ENCODE measurements at places on chromosomes 1 and 21.

DNA sequence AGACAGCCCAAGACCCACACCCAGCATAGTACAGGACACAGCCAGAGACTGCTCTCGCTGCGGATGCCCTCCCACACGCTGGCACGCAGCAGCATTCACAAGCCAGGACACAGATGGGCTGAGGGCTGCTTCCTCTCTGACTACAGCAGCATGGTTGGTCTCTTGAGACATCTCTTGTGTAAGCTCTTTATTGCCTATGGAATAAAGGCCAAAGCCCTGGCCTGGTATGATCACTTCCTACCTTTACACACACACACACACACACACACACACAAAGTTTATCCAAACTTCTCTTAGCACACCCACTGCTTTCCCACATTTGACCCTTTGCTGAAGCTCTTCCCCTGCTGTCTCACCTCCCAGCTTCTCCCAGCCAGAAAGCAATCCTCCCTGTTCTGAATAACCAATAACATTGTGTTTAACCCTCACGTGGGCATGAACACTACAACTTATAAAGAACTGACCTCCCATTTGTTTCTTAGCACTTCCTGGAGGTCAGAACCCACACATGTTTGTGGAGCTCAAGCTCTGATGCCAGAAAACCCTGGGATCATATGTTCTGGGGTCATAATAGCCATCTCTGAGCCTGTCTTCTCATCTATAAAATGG, 1.2 kb upstream of the LUZP1 start:
- peaks cover 31% of the 10 kb centered on the region for H3K4me1 ChIP-seq
- H3K36me3 ChIP-seq: no peaks in the 10 kb centered on the region
- peaks cover 7% of the 10 kb centered on the region for H3K27me3 ChIP-seq
- H3K27ac ChIP-seq: no peak overlapping the region

DNA sequence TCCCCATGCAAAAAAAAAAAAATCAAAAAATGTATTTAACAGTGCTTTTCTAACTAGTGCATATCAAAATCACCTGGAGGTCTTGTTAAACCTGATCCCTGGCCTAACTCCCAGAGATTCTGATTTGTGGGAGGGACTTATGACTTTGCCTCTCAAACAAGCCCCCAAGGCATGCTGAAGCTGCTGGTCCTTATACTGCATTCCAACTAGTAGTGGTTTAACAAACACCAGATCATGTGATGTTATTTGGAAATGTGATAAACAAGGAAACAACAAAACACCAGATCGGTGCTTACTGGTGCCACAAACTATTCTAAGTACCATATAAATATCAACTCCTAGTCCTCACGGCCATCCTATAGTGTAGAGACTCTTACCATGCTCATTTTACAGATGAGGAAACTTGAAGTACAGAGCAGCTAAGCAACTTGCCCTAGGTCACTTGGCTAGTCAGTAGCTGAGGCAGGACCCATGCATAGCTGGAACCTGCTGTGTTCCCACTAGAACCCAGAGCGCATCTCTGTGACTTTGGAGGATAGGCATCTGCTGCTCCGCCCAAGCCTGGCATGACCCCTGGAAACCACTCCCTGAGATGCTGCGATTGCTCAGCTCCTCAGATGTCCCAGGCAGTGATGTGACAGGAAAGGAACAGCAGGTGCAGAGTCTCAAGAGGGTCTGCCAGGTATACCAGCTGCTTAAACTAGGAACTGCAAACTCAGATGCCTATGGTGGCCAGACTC, 38.1 kb downstream of the SOX13 start:
- H3K27me3 ChIP-seq: no peaks in the 10 kb centered on the region
- no peak for DNase-seq
- H3K4me3 ChIP-seq: no peak overlapping the region
- H3K36me3 ChIP-seq: no peaks in the 10 kb centered on the region
- peaks cover 1% of the 10 kb centered on the region for H3K4me1 ChIP-seq
- no peak overlapping the region for H3K27ac ChIP-seq

DNA sequence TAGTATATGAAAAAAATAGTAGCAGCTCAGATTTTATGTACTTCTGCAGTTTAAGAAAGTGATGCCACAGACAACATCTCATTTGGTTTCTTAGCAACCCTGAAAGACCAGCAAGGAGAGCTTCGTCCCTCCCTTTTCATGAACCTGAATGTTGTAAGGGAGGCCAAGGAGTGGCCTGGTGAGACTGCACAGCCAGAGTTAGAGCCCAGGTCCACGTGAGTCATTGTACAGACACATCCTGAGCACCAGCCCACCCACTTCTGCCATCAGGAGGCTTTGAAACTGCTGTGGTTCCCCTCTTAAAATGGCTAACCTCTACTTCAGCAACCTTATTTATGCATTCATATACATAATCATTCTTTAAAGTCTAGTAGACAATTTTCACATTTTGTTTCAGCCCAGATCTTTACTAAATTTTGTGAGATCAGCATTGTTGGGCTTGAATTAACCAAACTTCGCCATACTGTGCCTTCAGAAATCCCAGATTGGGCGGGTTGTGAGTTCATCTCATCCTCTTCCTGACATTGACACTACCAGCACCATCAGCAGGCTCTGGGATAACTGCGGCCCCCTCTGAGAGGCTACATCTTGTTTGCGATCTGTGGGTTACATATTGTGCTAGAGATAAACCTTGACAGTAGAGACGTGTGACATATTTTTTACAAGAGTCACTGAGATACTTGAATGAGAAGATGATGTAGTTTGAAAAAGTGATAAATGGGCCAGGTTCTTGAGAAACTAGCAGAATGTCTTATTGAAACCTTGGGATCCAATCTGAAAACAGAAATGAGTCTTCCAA, 106.7 kb downstream of the CAMTA1 start:
- no peak for DNase-seq
- H3K4me1 ChIP-seq: no peaks in the 10 kb centered on the region
- no peaks in the 10 kb centered on the region for H3K36me3 ChIP-seq
- H3K4me3 ChIP-seq: no peak overlapping the region

DNA sequence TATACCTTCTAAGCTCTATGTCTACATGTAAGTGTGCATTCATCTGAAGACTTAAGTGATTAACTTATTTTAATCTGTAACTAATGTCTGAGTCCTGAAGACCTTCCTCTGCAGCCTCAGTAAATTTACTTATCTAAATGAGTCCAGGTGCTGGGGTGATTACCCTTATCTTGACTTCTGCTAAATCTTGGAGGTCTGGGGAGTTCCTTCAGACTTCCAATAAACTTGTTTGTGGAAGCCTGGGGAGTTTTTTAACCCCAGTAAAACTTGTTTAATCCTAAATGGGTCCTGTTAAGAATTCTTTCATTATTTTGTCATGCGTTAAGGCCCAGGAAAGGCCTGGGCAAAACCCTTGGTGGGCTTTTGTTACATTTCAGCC, 37.0 kb downstream of the RSPH1 start:
- H3K4me1 ChIP-seq: peaks cover 62% of the 10 kb centered on the region
- H3K36me3 ChIP-seq: peaks cover 2% of the 10 kb centered on the region
- H3K27me3 ChIP-seq: no peaks in the 10 kb centered on the region
- no peak for DNase-seq

DNA sequence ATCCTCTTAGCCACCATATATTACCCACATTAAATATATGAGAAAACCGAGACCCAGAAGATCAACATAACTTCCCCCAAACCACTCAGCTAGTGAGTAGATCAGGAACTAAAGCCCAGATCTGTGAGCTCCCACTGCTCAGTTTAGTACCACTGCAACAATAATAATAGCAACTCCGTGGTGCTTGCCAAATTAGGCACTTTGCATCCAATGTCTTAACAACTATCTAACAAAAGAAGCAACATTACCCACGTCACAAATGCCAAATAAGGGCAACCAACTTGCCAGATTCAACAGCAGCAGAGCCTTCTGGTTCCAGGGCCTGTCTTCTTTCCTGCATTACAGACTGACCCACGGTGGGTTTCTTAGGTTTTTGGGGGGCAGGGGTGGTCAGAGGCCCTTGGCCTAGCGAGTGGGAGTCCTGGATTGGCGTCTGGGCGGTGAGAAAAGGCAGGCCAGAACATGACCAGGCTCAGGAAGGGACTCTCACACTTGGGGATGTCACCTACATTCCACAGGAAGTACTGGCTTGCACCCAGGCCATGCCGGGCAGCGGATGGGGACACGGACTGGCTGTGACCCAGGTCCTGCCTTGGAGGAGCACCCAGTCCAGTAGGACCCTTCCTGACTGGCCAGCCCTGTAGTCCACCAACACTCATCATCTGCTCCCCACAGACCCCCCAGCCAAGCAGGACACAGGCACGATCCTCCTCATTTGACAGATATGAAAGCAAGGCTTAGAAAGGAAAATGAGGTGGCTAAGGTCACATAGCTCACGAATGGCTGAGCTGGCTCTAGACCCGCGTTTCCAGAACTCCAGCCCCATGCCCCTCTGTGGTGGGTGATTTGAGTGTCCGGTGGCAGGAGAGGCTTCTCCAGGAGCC, 4.6 kb downstream of the HCRTR1 start:
- no peak for DNase-seq
- no peak overlapping the region for H3K4me3 ChIP-seq
- peaks cover 15% of the 10 kb centered on the region for H3K4me1 ChIP-seq
- peaks cover 5% of the 10 kb centered on the region for H3K36me3 ChIP-seq

DNA sequence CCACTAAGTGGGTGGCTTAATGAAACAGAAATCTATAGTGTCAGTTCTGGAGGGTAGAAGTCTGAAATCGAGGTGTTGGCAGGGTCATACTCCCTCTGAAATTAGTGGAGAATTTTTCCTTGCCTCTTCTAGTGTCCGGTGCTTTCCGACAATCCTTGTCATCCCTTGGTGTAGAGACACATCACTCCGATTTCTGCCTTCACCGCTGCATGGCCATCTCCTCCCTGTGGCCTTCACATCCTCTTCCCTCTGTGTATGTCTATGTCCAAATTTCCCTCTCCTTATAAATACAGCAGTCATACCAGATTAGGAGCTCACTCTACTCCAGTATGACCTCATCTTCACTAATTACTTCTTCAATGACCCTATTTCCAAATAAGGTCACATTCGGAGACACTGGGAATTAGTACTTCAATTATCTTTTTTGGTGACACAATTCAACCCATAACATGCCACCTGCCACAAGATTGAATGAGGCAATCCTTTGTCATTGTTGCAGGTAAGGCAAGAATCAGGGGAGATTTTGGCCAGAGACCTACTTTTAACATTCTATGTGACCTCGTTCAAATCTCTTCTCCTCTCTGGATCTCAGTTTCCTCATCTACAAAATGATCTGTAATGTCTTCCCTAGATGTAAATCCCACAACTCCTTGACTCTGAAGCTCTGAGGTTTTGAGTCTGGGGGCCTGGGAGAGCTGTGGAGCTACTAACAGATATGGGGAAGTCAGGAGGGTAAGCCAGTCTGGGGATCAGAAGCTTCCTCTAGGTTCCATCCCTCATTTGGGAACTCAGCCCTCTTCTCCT, 16.1 kb downstream of the NAV1 start:
- no peak overlapping the region for H3K4me3 ChIP-seq
- peaks cover 6% of the 10 kb centered on the region for H3K4me1 ChIP-seq
- peaks cover 4% of the 10 kb centered on the region for H3K27me3 ChIP-seq
- no peak for DNase-seq
- no peak overlapping the region for H3K27ac ChIP-seq

DNA sequence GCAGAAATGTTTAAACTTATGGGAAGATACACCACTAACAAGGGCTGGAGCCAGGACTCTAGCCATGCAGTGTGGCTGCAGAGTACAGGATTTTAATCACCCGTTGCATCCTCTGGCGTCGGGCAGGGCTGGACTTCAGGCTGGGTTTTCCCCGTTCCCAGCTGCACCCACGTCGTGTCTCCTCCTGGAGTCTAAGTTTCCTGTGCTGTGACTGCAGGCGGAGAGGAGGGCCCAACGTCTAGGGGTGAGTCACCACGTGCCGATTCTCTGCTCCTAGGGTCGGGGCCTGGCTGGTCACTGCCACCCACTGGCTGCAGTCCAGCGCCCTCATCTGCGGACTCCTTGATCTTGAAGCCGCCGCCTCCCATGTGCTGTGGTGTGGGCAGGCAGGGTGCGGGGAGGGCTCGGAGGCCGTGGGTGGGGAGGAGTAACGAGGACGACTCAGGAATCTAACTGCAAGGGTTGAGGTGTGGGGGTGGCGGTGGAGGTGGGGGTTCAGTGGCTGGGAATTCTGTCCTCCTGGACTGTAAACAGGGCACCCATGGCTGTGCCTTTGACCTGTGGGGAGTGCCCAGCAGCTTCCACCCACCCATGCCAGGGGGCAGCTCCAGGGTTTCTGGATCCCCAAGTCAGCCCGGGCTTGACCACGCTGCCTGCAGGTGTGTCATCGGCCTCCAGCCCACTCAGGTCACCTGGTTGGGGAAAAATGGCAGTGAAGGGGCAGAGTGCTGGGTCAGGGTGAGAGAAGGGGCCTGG, 77.8 kb downstream of the ALPL start:
- no peak overlapping the region for H3K27ac ChIP-seq
- H3K36me3 ChIP-seq: no peaks in the 10 kb centered on the region
- peaks cover 2% of the 10 kb centered on the region for H3K27me3 ChIP-seq
- DNase-seq: no peak
- no peak overlapping the region for H3K4me3 ChIP-seq

DNA sequence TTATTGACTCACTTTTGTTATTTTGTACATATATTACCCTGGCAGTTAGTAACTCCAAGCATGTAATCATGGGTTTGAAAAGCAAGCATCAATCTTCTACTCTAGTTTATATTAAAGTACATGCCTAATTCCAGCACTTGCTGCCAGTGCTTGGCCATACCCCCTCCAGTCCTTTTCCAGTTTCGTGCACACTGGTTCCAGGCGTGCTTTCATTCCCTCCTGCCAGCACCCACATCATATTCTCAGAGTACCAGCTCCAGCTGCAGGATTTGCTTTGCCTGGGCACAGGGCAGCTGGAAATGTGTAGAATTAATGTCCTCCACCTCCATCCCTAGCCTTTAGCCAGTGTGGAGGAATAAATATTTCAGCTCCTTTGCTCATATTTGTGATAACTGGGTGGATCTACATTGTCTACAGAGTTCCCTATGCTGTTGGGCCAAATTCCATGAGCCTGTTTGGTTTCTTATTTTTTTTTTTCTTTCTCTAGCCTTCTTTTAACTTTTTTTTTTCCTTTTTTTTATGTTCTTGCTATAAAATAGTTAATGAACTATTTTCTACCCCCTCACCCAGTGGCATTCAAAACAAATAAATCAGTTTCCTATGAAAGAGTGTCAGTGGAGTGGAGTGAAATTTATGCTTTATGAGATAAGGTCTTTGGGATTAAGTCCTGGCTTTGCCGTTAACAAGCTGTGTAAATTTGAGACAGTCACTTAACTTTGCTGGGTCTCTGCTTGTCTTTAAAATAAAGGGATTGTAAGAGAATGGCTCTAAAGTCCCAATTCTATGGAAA, 2.6 kb upstream of the GNG12 start:
- H3K27ac ChIP-seq: no peak overlapping the region
- H3K4me1 ChIP-seq: peaks cover 26% of the 10 kb centered on the region
- H3K27me3 ChIP-seq: peaks cover 65% of the 10 kb centered on the region
- no peaks in the 10 kb centered on the region for H3K36me3 ChIP-seq
- H3K4me3 ChIP-seq: no peak overlapping the region

- no peak for DNase-seq
- peaks cover 2% of the 10 kb centered on the region for H3K4me1 ChIP-seq
- H3K36me3 ChIP-seq: no peaks in the 10 kb centered on the region
- H3K27ac ChIP-seq: no peak overlapping the region
- no peaks in the 10 kb centered on the region for H3K27me3 ChIP-seq
- H3K4me3 ChIP-seq: no peak overlapping the region
Measured at GRCh38 chr1:209107535-209107934, 476.0 kb upstream of the CAMK1G start.
